ENCODE measurements at places on chromosomes 7 and 10. TPM values are rescaled to one million over a fixed set of nuclear protein-coding genes. Genes with fewer than 3 reads are reported as not detected.

Gene CACNA2D1
- 18.2 TPM for polyA plus RNA-seq

Gene LIPF
- polyA plus RNA-seq, result not detected

Gene GRM3
- 0.25 TPM for polyA plus RNA-seq

Gene TLX1
- not detected for polyA plus RNA-seq

Gene TUBGCP2
- 53.3 TPM for polyA plus RNA-seq

Measured in left lung (tissue), 14 donors.